ENCODE measurements at places on chromosomes 12 and 14. TPM values are rescaled to one million over a fixed set of nuclear protein-coding genes. Genes with fewer than 3 reads are reported as not detected.

Gene KLRD1
- 0.06 TPM for total RNA-seq

GRCh38 chr12:39807043-39807442 is 187.4 kb upstream of the ABCD2 start:
- DNase-seq, result peak; percentile 43

DNA sequence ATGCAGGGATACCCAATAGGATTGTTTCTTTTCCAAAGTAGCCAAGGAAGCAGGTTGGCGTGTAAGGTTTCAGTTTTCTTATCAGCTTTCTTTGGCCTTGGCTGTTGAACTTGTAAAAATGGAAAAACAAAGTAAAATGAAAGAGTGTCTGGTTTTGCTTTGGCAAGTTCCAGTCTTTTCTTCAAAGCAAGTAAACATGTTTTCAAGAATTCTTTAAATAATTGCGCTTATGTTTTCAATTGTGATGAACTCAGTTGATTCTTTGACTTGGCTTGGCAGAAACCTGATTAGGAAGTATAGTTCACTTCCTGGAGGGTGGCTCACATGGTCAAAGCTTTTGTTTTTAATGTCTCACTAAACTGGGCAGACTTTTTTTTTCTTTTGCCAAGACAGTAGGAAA is 112.2 kb upstream of the USP44 start:
- no peak for DNase-seq

Gene OTUB2
- 9.6 TPM for total RNA-seq

Gene PAN2
- total RNA-seq, result 116 TPM

DNA sequence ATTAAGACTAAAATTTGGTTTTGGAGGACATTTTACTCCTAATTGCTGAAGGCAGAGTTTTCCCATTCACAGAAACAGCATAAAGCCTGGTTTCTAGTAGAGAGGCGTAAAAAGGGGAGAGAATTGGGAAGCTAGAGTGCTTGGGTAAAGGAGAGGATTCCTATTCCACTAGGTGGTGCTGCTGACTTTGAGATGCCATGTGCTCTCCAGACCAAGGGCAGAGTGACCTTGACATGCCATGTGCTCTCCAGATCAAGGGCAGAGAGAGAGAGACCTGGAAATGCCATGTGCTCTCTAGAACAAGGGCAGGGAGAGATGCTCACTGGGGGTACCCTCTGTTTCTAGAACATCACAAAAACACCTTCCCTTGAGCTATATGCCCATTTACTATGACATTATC is 176.2 kb upstream of the PDZRN4 start:
- no peak for DNase-seq

Gene PAX9
- total RNA-seq, result not detected

DNA sequence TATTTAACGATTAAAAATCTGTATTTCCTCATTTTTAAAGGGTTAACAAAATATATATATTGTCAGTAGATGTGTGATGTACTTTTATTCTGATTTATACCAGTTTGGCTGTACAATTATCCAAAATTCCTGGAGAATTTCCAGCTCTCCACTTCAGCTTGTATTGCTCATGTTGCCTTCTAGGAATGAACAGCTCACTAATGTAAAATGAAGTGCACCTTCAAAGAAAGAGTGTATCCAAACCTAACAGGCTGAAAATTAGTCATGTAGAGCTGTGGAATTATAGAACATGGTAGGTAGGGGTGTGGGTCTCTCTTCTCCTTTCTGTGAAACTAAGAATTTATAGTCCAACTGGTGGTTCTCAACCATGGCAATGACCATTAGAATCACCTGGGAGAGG is 362.0 kb downstream of the ETNK1 start:
- DNase-seq, result no peak

Gene CLEC1B
- total RNA-seq, result not detected

Gene ACOT6
- not detected for total RNA-seq

Gene SLC6A15
- 15.1 TPM for total RNA-seq

- DNase-seq, result no peak
These were observed 97.3 kb downstream of the TRHDE start for GRCh38 chr12:72369423-72369959.

- no peak for DNase-seq
These were observed 142.3 kb upstream of the TBX3 start for GRCh38 chr12:114826244-114826643.
